ENCODE measurements at places on chromosomes 2 and 18. TPM values are rescaled to one million over a fixed set of nuclear protein-coding genes. Genes with fewer than 3 reads are reported as not detected.

SCYGR8 gene
- not detected for total RNA-seq

TWIST2 gene
- total RNA-seq, result 20.4 TPM

CPS1 gene
- total RNA-seq, result 11.7 TPM

EMILIN2 gene
- total RNA-seq, result not detected

TBR1 gene
- total RNA-seq, result not detected

SPDYA gene
- 0.86 TPM for total RNA-seq

CCDC102B gene
- total RNA-seq, result 2.6 TPM

NT5C1B gene
- 0.21 TPM for total RNA-seq

PROKR1 gene
- not detected for total RNA-seq

DSC3 gene
- not detected for total RNA-seq

CYBRD1 gene
- total RNA-seq, result 10.2 TPM

FAM228A gene
- total RNA-seq, result not detected

COBLL1 gene
- 6.7 TPM for total RNA-seq

TTC39C gene
- 13.2 TPM for total RNA-seq

DNA sequence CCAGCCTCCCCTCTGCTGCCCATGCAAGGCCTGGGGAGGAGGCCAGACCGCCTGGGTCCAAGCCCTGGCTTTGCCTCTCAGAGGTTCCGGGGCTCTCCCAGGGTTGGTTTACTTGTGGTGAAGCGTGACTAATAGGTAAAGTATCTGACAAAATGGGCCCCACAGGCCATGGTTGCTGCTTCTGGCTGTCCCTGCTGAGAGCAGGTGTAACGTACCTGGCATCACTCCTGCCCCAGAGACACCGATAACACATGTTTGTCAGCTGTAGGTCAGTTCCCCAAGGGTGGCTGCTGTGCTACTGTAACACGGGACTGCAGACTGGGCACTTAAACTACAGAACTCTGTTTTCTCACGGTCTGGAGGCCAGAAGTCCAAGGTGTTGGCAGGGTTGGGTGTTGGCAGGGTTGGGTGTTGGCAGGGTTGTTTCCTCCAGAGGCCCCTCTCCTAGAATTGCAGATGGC is 34.1 kb downstream of the ODC1 start:
- peak; percentile 74 for DNase-seq

DNA sequence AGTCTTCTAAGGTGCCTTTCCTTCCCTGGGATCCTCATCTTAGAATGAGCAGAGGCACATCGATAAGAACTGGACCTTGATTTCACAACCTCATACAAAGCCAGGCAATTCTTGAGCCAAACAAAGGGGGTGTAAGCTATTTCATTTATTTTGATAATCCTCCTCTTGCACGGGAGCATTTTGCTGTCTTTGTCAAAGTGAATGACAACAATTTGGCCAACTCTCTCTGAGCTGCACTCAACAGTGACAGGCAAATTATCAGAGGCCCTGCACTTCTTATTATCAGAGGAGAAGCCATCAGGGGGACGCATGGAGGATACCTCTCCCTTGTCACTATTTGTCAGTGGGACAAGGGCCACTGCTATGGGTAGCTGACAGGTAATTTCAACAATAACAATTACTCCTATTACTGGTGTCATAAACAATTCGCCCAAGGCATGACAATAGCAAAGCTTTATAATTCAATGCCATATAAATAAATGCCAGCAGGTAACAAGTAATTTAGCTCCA is 260.4 kb downstream of the MEIS1 start:
- no peak for DNase-seq

- DNase-seq, result no peak
These were observed 85.5 kb downstream of the TANC1 start for GRCh38 chr2:159054032-159054334.

- peak; percentile 85 for DNase-seq
These were observed 148.7 kb downstream of the CABLES1 start for GRCh38 chr18:23283916-23284430.

DNA sequence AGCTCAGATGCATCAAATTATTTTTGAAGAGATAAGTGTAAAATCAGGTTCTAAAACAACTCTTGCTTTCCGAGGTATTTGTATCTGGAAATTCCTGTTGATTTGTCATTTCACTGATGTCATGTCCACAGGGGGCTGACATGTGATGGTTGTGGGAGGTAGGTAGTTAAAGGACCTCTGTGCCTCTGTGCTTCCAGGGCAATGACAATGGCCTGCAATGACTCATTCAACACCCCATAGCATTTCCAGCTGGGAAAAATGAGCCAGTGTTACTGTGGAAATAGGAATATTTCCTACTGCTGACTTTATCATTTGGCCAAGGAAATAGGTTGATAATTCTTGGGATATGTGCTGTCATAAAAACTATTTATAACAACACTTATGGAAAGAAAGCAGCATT is 86.2 kb upstream of the CCDC195 start:
- peak; percentile 44 for DNase-seq

DNA sequence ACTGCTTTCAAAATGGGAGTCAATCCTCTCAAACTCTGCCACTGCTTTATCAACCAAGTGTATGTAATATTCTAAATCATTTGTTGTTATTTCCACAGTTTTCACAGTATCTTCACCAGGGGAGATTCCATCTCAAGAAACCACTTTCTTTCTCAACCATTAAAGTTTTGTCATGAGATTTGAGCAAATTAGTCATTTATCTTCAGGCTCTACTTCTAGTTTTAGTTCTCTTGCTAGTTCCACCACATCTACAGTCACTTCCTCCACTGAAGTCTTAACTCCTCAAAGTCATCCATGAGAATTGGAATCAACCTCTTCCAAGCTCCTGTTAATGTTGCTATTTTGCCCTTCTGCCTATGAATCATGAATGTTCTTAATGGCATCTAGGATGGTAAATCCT is 545.8 kb downstream of the ARHGAP15 start:
- no peak for DNase-seq

GRCh38 chr18:34128436-34128835 is 96.3 kb downstream of the NOL4 start:
- no peak for DNase-seq

- no peak for DNase-seq
These were observed 108.4 kb downstream of the TACR1 start for GRCh38 chr2:75090770-75091515.

GRCh38 chr2:230934231-230935129 is 9.4 kb upstream of the GPR55 start:
- DNase-seq, result no peak

GRCh38 chr2:178602901-178603300 is 122.6 kb downstream of the PLEKHA3 start:
- no peak for DNase-seq

GRCh38 chr2:69797235-69797634 is 32.2 kb upstream of the GMCL1 start:
- DNase-seq, result no peak

DNA sequence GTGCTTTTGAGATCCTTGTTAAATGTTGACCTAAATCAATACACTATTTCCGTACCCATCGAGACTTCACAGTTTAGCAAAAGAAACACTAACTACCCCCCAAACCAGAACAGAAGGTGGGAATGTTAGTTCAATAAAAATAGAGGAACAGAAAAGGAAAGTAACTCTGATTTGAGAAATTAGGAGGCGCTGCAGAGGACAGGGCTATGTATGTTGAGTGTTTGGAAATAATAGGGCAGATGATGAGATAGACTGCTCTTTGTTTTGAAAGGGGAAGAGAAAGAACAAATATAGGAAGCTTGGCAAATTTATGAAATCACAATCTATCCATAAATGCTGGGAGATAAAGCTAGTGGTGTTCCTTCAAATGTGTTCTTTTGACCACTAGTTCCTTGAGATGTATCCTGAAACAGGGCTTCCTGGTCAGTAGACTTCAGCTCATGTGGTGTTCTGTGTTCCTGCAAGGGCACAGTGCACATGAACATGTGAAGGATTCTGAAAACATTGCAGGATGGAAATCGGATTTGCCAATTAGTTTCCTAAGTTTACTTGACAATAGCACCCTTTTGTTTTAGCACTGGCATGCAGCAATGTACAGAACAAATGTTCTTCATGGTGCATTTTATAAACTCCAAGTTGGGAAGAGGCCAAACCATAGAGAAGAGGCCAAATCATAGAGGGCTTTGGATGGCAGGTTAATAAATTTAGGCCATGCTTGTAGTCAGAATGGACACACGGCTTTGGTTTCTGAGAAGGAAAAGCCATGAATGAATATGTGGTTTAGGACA is 39.8 kb downstream of the RHBDD1 start:
- DNase-seq, result no peak

DNA sequence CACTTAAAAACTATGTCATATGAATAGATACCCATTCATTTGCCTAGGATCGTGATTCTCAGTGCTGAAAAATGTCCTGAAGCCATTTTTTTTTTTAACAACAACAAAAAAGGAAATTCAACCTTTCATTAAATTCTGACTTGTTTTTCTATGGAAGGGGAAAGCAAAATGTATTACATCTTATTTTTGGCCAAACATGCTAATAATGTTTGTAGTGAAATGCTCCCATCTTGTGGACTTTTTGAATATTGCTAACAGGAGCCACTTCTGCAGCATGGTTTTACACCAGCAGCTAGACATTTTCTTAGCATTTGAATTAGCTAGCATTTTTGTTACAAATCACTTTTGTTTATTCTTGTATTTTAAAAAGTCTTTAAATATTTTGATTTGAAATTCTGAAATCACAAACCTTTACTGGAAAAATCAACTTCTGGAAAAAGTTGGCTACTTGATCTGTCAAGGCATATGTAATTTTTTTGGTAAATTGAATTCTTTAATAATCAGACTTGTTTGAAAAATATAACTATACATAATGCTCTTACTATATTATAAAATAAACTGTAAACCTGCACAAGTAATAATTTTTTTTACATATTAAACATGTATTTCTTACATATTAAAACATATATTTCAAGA is 75.8 kb downstream of the KIDINS220 start:
- no peak for DNase-seq

- peak; percentile 97 for DNase-seq
These were observed 19.3 kb upstream of the HPCAL1 start for GRCh38 chr2:10283106-10284062.

DNA sequence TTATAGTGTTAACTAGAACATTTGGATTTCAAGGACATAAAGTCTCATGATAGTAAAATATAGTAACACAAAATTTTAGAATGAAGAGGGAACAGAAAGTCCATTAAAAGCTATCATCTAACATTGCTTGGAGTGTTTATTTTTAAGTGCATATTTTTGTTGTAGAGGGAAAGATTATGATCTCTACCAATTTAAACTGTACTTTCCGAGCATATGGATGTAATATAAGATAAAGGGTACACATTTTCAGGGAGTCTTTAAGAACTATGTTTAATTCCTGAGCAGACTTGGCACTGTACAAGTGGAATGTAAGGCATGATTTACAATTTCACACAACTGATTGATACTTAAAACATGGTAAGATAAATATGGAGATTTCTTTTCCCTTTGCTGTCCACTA is 34.2 kb upstream of the ZNF804A start:
- DNase-seq, result no peak

GRCh38 chr2:32671885-32672533 is 44.2 kb downstream of the TTC27 start:
- DNase-seq, result no peak

- peak; percentile 22 for DNase-seq
These were observed 61.2 kb downstream of the CCDC85A start for GRCh38 chr2:56244911-56245530.

DNA sequence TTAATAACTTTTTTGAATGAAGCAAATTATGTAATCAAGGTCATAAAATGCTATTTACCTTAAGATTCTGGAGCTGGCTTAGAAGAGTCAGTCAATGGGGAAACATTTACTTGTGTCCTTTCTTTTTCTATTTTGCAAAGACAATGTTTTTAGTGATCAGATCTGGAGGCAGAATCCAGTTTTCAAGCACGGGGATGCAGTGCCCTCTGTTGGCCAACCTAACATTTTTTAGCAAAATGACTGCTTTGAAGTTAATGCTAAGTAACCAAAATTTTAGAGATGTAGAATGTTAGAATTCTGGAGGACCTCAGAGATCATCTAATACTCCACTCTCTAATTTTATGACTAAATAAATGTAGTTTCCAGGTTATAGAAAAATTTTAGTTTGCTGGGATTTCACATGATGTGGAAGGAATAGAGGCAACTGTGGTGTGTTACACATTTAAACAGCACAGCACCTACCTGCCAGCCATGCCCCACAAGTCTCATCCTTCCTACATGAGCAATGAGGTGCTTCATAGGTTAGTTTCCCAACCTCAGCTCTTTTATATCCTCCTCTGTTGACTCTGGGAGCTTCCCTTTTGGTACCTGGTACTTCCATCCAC is 23.6 kb upstream of the SLC9A4 start:
- DNase-seq, result peak; percentile 37

GRCh38 chr2:236157815-236158498 is 10.2 kb downstream of the GBX2 start:
- no peak for DNase-seq

DNA sequence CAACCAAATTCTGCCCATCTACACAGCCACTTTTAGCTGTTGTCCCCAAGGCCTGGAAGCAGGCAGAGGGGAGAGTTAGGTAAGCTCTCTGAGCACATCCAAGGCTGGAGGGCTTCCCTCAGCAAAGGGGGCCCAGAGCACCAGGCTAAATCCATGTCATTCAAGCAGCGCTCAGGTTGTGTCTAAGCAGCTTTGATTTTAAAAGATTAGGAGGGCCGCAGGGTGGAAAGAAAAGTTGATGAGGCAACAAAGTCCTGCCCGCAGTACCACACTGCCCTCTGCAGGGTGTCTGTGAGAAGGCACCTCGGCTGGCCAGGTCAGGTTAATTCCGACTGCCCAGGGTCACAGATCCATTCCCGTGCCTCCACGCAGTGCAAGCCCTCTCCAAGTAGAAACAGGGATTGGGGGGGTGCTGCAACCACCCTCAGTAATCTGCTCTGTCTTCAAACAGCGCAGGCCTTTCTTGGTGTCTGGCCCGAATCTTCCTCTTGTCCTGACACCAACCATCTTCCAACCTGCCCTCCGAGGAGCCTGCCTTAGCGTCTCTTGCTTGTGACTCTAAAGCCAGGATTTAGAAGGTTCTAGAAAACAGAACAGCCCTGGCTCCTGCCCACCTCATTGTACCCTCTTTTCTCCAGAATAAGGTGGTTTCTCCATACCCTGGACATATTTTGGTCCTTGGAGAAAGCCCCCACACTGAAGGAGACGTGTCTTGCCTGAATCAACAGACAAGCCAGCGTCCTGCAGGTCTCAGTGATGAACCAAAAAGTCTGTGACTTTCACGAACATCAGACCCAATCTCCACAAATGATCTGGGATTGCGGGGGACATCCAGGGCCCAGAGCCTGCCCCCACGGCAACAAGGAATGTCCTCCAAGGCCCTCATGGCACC is 289.2 kb downstream of the TNS1 start:
- peak; percentile 66 for DNase-seq

DNA sequence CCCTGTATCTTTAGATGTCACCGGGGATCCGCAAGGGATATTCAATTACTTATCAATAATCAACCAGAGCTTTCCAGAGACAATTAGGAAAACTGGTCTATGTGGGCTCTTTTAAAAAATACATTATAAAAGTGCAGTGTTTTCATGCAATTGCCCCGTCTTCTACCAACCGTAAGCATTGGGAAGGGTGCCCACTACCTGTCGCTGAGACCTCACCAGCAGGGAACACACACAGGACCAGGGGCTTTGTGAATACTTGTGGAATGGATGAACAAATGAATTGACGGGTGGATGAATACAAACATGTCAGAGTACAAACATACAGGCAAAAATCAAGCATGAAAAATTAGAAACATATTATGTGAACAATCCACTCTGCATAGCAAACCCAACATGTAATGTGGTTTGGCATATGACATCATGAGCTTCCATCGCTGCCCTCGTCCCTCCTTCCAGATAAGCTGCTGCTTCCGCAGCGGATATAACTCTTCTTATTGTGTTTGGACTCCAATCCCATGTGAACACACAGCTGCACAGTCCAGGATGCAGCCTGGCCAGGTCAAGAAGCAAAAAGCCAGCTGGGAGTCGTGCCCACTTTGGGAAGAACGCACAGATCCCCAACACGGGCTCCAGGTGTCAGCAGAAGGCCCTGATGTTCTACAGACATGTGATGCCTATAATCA is 5.3 kb downstream of the FHL2 start:
- DNase-seq, result no peak

Data from Daoy (cell line).